Mammary epithelial cell (primary cell): ENCODE measurements at places on chromosomes 1 and 21. TPM values are rescaled to one million over a fixed set of nuclear protein-coding genes. Genes with fewer than 3 reads are reported as not detected.

The TNFRSF4 gene
- total RNA-seq = 0.28 and 0.35 TPM in 2 replicates

The PGLYRP3 gene
- not detected for total RNA-seq

The ZBTB8A gene
- total RNA-seq = 11.5 TPM

The SERTAD4 gene
- 1.3 and 4.8 TPM in 2 replicates for total RNA-seq

The PDC gene
- total RNA-seq = not detected

The WNT3A gene
- total RNA-seq = not detected in 2 replicates

The OR2T2 gene
- total RNA-seq = not detected in 2 replicates

The KCNJ9 gene
- not detected in 2 replicates for total RNA-seq

The HSD3B2 gene
- total RNA-seq = not detected in 2 replicates

The OPRD1 gene
- not detected in 2 replicates for total RNA-seq

The KRTAP11-1 gene
- not detected in 2 replicates for total RNA-seq

The ZNF670 gene
- 4.1 and 4.3 TPM in 2 replicates for total RNA-seq

The ARHGAP29 gene
- total RNA-seq = 54.7 TPM

The PIGK gene
- 21.7 and 25.5 TPM in 2 replicates for total RNA-seq

The IVL gene
- total RNA-seq = 0.50 TPM

The A3GALT2 gene
- total RNA-seq = not detected in 2 replicates

The MROH9 gene
- not detected for total RNA-seq

The DDI2 gene
- total RNA-seq = 27.5 and 29.7 TPM in 2 replicates

The MFAP2 gene
- 4.4 and 9.0 TPM in 2 replicates for total RNA-seq

The FNBP1L gene
- 39.2 TPM for total RNA-seq

The RIMS3 gene
- total RNA-seq = 16.5 TPM

The PTPN14 gene
- total RNA-seq = 152 and 183 TPM in 2 replicates

The CHD5 gene
- 0.13 and 0.49 TPM in 2 replicates for total RNA-seq

The ZBTB37 gene
- 5.6 and 7.0 TPM in 2 replicates for total RNA-seq

The OR2T11 gene
- not detected in 2 replicates for total RNA-seq

The GSTM5 gene
- not detected in 2 replicates for total RNA-seq

The ABCG1 gene
- total RNA-seq = 16.9 and 23.2 TPM in 2 replicates

The PALMD gene
- 0.69 and 2.7 TPM in 2 replicates for total RNA-seq

The NPHS2 gene
- not detected in 2 replicates for total RNA-seq

The KIF14 gene
- 0.67 TPM for total RNA-seq

The SYCP1 gene
- not detected in 2 replicates for total RNA-seq

The S1PR1 gene
- total RNA-seq = 2.8 and 3.7 TPM in 2 replicates

The INKA2 gene
- 4.2 TPM for total RNA-seq

The INTS3 gene
- total RNA-seq = 45.6 and 48.0 TPM in 2 replicates

The LYPD8 gene
- total RNA-seq = 1.2 TPM

The TDRD5 gene
- not detected for total RNA-seq

The MTARC2 gene
- 2.3 and 4.8 TPM in 2 replicates for total RNA-seq

The RBP7 gene
- not detected in 2 replicates for total RNA-seq

The TMPRSS2 gene
- total RNA-seq = not detected in 2 replicates

The ARHGAP30 gene
- total RNA-seq = 0.17 TPM

The ASCL5 gene
- total RNA-seq = not detected

The PAQR6 gene
- total RNA-seq = 2.8 TPM

The RAB7B gene
- 3.6 and 23.5 TPM in 2 replicates for total RNA-seq

The NBPF26 gene
- total RNA-seq = 22.8 and 28.8 TPM in 2 replicates

The PLA2G2D gene
- total RNA-seq = not detected

The GADD45A gene
- 119 TPM for total RNA-seq

The SERINC2 gene
- 230 TPM for total RNA-seq

The S100A4 gene
- total RNA-seq = 6.5 and 9.9 TPM in 2 replicates

The HHAT gene
- 1.8 and 2.7 TPM in 2 replicates for total RNA-seq

The SMIM11 gene
- 5.0 TPM for total RNA-seq

The SLC35E2B gene
- total RNA-seq = 21.0 TPM

The GNG12 gene
- 130 and 139 TPM in 2 replicates for total RNA-seq

The PERM1 gene
- not detected for total RNA-seq
